ENCODE measurements at places on chromosomes 3 and 15.

DNA sequence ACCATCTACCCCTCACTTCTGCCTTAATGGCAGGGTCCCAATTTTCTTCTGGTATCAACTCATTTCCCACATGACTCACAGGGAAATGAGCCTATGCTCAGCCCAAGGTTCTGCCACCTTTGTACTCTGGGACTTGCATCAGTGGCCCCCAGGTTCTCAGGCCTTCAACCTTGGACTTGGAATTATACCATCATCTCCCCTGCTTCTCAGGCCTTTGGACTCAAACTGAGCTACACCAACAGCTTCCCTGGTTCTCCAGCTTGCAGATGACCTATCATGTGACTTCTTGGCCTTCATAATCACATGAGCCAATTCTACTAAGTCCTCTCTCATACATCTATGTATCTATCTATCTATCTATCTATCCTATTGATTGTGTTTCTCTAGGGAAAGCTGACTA lies 149.5 kb downstream of the PLCH1 start:
- no peaks in the 10 kb centered on the region for H3K36me3 ChIP-seq
- no peaks in the 10 kb centered on the region for H3K27me3 ChIP-seq
- no peaks in the 10 kb centered on the region for H3K4me1 ChIP-seq
- no peak for DNase-seq

DNA sequence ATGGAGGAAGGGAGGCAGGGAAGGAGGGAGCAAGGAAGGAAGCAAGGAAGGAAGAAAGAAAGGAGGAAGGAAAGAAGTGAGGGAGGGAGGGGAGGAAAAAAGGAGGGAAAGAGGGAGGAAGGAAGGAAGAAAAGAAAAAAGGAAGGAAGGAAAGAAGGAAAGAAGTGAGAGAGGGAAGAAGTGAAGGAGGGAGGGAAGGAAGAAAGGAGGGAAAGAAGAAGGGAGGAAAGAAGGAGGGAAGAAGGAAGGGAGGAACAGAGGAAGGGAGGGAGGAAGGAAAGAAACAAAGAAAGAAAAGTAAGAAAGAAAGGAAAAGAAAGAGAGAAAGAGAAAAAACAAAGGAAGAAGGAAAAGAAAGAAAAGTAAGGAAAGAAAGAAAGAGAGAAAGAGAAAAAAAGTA lies 183.0 kb upstream of the SLC24A5 start:
- DNase-seq = no peak
- no peaks in the 10 kb centered on the region for H3K36me3 ChIP-seq
- H3K4me1 ChIP-seq = no peaks in the 10 kb centered on the region
- H3K4me3 ChIP-seq = no peak overlapping the region
- no peak overlapping the region for H3K27ac ChIP-seq
- H3K27me3 ChIP-seq = no peaks in the 10 kb centered on the region

- DNase-seq = peak; percentile 82
- H3K36me3 ChIP-seq = no peaks in the 10 kb centered on the region
- peak overlapping the region; percentile 21 for H3K27ac ChIP-seq
- peaks cover 6% of the 10 kb centered on the region for H3K27me3 ChIP-seq
- H3K4me1 ChIP-seq = peaks cover 11% of the 10 kb centered on the region
- H3K4me3 ChIP-seq = peak overlapping the region; percentile 81
These were observed 26.9 kb upstream of the THRB start for GRCh38 chr3:24521420-24522145.

GRCh38 chr15:63519041-63519440 lies 14.6 kb downstream of the USP3 start:
- H3K27me3 ChIP-seq = no peaks in the 10 kb centered on the region
- H3K4me3 ChIP-seq = no peak overlapping the region
- no peak for DNase-seq
- H3K27ac ChIP-seq = no peak overlapping the region
- no peaks in the 10 kb centered on the region for H3K36me3 ChIP-seq

DNA sequence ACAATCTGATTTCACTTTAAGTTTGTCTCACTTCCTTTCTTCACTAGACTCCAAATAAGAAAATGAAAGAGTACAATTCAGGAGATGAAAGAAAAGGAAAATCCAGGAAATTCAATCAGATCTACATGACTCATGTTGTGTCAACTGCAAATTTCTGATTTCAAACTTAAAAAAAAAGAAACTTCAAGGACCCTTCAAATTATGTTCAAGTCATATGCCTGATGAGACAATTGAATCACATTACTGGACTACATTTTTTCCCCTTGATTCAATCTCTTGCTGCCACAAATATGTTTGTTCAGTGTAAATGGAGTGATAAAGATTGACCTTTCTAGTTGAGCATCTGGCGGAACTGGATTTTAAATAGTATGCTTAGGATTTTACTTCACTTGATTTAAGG lies 37.4 kb downstream of the FRMD5 start:
- H3K27ac ChIP-seq = no peak overlapping the region
- H3K27me3 ChIP-seq = peaks cover 2% of the 10 kb centered on the region
- H3K4me1 ChIP-seq = no peaks in the 10 kb centered on the region
- no peak overlapping the region for H3K4me3 ChIP-seq
- H3K36me3 ChIP-seq = no peaks in the 10 kb centered on the region
- no peak for DNase-seq

DNA sequence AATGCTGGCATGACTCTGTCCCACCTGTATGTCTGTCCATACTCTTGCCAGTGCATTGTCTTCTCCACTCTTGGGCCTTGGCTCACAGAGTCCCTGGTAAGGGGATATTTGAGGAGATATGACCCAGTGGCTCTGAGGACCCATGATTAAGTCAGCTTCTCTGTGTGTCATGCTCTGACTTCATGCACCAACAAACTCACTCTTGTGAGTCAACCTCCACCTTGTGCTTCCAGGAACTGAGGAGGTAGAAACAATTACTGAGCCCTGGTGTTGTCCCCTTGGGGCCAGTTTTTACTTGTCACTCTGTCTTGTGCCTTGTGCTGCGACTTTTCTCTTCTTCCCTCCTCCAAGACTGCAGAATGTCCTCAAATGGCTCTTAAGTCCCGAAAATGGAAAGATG lies 127.1 kb downstream of the ABHD5 start:
- H3K27ac ChIP-seq = no peak overlapping the region
- peaks cover 5% of the 10 kb centered on the region for H3K4me1 ChIP-seq
- no peak for DNase-seq
- no peaks in the 10 kb centered on the region for H3K36me3 ChIP-seq
- no peaks in the 10 kb centered on the region for H3K27me3 ChIP-seq
- H3K4me3 ChIP-seq = no peak overlapping the region

- H3K27me3 ChIP-seq = no peaks in the 10 kb centered on the region
- H3K36me3 ChIP-seq = no peaks in the 10 kb centered on the region
- no peaks in the 10 kb centered on the region for H3K4me1 ChIP-seq
- no peak overlapping the region for H3K27ac ChIP-seq
These were observed 35.6 kb downstream of the ALCAM start for GRCh38 chr3:105402287-105402801.

- H3K36me3 ChIP-seq = no peaks in the 10 kb centered on the region
- H3K27me3 ChIP-seq = peaks cover 3% of the 10 kb centered on the region
- no peaks in the 10 kb centered on the region for H3K4me1 ChIP-seq
- DNase-seq = no peak
These were observed 346.3 kb upstream of the MDFIC2 start for GRCh38 chr3:70658513-70659310.

GRCh38 chr15:41985236-41986160 lies 13.1 kb upstream of the EHD4 start:
- DNase-seq = no peak
- no peak overlapping the region for H3K4me3 ChIP-seq
- no peaks in the 10 kb centered on the region for H3K27me3 ChIP-seq
- H3K36me3 ChIP-seq = no peaks in the 10 kb centered on the region
- H3K27ac ChIP-seq = no peak overlapping the region

GRCh38 chr3:98563661-98564281 lies 29.6 kb downstream of the CPOX start:
- DNase-seq = peak; percentile 22
- no peak overlapping the region for H3K4me3 ChIP-seq

DNA sequence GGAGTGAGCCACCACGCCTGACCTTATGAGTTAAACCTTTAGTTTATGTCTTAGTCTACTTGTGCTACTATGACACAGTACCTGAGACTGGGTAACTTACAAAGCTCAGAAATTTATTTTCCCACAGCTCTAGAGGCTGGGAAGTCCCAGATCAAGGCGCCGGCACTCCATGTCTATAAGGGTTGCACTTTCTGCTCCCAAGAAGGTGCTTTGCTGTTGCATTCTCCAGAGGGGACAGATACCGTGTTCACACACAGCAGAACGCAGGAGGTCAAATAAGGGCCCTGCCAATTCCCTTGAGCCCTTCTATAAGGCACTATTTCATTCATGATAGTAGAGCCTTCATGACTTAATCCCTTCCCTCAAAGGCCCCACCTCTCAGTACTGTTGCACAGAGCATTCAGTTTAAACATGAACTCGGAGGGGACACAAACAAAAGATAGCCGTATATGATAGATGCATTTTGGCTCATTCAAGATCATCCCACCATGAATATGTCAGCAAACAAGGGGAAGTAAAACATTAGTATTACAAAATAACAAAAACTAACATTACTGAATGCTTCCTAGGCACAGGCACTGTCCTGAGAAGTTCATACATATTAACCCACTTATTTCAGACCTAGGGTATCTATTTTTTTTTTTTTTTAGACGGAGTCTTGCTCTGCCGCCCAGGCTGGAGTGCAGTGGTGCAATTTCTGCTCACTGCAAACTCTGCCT lies 26.5 kb downstream of the PLA1A start:
- no peak overlapping the region for H3K27ac ChIP-seq
- peaks cover 29% of the 10 kb centered on the region for H3K4me1 ChIP-seq
- H3K4me3 ChIP-seq = no peak overlapping the region
- H3K36me3 ChIP-seq = no peaks in the 10 kb centered on the region

GRCh38 chr3:9196020-9196419 lies 53.4 kb downstream of the SRGAP3 start:
- H3K27ac ChIP-seq = no peak overlapping the region
- DNase-seq = no peak
- H3K27me3 ChIP-seq = no peaks in the 10 kb centered on the region
- no peaks in the 10 kb centered on the region for H3K4me1 ChIP-seq
- H3K36me3 ChIP-seq = no peaks in the 10 kb centered on the region

GRCh38 chr15:65862682-65863081 lies 6.6 kb upstream of the RAB11A start:
- DNase-seq = peak; percentile 78
- H3K27ac ChIP-seq = no peak overlapping the region
- H3K27me3 ChIP-seq = no peaks in the 10 kb centered on the region
- H3K4me3 ChIP-seq = no peak overlapping the region

GRCh38 chr3:141370065-141370533 lies 1.8 kb downstream of the ZBTB38 start:
- H3K4me1 ChIP-seq = peaks cover 18% of the 10 kb centered on the region
- H3K4me3 ChIP-seq = no peak overlapping the region
- H3K36me3 ChIP-seq = no peaks in the 10 kb centered on the region
- peak; percentile 96 for DNase-seq

DNA sequence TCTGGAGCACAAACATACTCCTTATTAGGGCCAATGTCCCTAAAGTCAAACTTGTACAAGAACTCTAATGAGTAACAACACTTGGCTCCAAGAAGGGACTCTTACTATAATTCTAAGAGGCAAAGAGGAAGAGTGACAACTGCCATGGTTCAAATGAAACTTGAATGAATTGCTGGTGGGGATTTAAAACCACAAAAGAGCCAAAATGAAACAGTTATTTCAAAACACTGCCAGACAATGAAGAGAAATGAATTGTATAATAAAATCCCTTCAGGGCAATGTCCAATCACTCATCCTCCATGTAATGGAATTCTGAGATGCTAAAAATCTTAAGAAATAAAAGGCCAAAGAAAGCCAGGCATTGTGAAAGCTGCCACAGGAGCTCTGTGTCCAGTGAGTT lies 14.2 kb downstream of the THRB start:
- no peaks in the 10 kb centered on the region for H3K27me3 ChIP-seq
- no peaks in the 10 kb centered on the region for H3K36me3 ChIP-seq
- no peak overlapping the region for H3K27ac ChIP-seq
- DNase-seq = no peak
- H3K4me3 ChIP-seq = no peak overlapping the region
- H3K4me1 ChIP-seq = peaks cover 11% of the 10 kb centered on the region

DNA sequence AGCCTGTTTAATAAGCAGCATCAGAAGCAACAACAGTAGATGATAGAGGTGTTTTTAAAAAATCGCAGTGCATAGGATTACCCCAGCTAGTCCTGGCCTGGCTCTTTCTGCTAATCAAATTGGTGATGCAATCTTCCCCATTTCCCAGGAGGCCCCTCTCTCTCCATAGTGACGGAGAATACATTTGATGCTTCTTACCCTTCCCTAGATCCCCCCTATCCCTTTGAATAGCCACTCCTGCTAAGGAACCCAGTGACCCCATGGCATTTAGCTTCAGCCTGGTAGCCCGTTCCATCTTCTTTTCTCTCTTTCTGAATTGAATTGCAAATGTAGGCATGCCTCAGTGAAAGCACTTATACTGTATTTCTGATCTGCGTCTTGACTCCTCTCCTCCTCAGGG lies 223.6 kb upstream of the GAP43 start:
- H3K36me3 ChIP-seq = no peaks in the 10 kb centered on the region
- H3K4me3 ChIP-seq = no peak overlapping the region
- no peaks in the 10 kb centered on the region for H3K27me3 ChIP-seq

DNA sequence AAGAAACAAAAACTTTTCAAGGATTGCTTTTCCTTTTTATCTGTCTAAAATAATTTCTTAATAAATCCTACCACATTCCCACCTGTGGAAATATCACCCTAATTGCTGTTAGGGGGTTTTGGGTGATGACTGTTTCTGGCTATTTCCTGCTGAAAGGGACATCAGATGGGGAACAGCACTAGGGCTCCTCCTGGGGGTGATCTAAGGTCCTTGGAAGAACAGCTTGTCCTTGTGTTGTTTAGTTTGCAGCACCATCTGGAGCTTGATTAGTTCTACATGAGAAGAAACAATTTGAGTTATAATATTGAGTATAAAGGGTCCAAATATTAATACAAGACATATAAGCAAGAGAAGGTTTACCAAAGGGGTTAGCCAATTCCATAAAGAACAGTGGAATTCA lies 18.7 kb downstream of the OR5H15 start:
- H3K27ac ChIP-seq = no peak overlapping the region
- DNase-seq = no peak
- no peaks in the 10 kb centered on the region for H3K4me1 ChIP-seq
- no peaks in the 10 kb centered on the region for H3K27me3 ChIP-seq
- no peak overlapping the region for H3K4me3 ChIP-seq

DNA sequence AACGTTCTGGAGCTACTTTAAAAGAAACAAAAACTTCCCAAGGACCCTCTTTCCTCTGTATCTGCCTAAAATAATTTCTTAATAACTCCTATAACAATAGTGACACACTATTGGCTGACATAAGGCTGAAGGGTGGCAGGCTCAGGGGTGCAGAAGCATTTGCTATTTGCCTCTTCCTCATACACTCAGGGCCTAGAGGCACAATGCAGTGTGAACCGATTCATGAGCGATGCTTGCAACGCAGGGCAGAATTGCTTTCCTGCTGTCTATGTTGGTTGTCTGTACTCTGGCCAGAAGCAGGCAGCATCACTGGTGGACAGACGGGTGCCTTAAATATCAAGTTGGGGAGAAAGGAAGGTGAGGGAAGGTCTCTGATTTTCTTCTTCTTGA lies 157.4 kb downstream of the AGBL1 start:
- no peaks in the 10 kb centered on the region for H3K36me3 ChIP-seq
- no peak overlapping the region for H3K4me3 ChIP-seq
- H3K4me1 ChIP-seq = no peaks in the 10 kb centered on the region
- no peak for DNase-seq
- peaks cover 24% of the 10 kb centered on the region for H3K27me3 ChIP-seq

- no peak overlapping the region for H3K4me3 ChIP-seq
- peak; percentile 3 for DNase-seq
- no peaks in the 10 kb centered on the region for H3K27me3 ChIP-seq
- no peaks in the 10 kb centered on the region for H3K36me3 ChIP-seq
These were observed 290.5 kb downstream of the KBTBD8 start for GRCh38 chr3:67288466-67289106.

All from common myeloid progenitor, CD34-positive (primary cell).